ENCODE measurements at places on chromosomes 2 and 18.

GRCh38 chr18:37385846-37386778, 179.5 kb downstream of the CELF4 start:
- peak; percentile 21 for DNase-seq

DNA sequence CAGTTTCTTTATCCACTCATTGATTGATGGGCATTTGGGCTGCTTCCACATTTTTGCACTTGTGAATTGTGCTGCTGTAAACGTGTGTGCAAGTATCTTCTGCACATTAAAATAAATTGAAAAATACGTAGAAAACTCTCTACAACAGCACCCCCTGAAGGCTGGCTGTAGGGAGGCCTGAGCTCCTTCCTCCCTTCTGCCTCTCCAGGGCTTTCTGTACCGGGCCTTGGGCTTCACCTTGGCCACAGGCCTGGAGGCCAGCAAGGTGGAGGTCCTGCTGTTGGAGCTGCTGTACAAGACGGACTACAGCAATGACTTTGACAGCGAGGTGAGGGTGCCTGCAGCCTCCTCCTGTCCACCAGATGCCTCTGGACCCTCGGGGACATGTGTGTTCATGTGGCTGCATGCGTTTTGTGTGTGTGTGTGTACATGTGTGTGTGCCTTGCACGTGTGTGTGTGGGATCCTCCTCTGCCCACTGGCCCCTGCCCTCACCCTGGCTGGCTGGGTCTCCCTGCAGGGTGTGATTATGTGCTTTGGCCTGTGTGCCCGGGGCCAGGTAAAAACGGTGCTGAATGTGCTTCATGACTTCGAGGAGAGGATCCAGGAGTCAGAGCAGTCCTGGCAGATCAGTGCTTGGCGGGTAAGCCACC, 29.2 kb downstream of the MROH2A start:
- no peak for DNase-seq

DNA sequence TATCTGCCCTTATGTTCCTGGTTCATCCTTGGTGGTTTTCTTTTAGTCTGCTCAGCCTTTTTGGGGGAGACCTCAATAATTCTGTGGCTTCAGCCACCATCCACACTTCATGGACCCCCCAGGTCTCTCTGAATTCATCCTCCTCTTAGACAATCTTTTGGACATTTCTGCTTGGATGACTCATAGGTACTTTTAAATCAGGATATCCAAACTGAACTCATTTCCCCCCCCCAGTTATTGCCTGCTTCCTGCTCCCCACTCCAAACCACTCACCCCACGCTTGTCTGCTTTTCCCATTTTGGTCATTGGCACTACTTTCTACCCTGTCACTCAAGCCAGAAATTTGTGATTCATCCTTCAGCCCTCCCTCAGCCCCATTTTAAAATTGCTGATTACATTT, 78.5 kb downstream of the TANC1 start:
- DNase-seq = no peak

GRCh38 chr2:227848586-227848985, 22.8 kb upstream of the DAW1 start:
- no peak for DNase-seq

GRCh38 chr2:199861132-199861774, 10.3 kb upstream of the FTCDNL1 start:
- DNase-seq = peak; percentile 31
